ENCODE measurements at places on chromosomes 12 and 14.

- DNase-seq, result no peak
These were observed 10.2 kb upstream of the ACSM4 start for GRCh38 chr12:7293670-7294069.

DNA sequence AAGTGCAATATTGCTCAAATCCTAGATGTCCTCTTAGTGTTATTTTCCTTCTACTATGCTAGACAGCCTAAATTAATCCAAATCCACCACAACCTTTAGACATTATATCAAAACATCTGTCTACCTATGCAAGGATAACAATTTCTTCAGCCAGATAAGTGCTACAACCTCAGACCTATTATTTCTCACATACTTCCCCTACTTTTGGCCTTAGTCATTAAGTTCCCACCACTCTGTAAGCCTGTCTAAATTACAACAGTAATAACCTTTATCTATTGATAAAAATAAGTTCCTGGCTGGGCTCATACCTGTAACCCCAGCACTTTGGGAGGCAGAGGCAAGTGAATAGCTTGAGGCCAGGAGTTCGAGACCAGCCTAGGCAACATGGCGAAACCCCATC, 74.0 kb downstream of the KIF21A start:
- no peak for DNase-seq

DNA sequence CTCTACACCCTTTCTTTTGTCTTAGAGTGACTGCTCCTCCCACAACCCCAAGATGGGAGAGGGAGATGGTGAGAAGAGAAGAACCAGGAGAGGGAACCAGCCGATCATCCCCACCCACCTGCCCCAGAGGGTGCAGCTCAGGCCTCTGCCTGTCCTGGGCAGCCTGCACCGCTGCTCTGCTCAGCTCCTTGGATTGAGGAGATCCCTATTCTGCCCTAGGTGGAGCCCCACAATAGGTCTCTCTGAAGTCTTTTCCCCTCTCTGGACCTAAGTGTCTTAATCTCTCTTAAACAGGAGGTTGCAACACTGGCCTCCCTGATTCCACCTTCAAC, 2.2 kb downstream of the ANKRD33 start:
- no peak for DNase-seq

- no peak for DNase-seq
These were observed 20.4 kb upstream of the TTC7B start for GRCh38 chr14:90836692-90837063.

GRCh38 chr14:103762036-103762435, 46.4 kb downstream of the ZFYVE21 start:
- no peak for DNase-seq

DNA sequence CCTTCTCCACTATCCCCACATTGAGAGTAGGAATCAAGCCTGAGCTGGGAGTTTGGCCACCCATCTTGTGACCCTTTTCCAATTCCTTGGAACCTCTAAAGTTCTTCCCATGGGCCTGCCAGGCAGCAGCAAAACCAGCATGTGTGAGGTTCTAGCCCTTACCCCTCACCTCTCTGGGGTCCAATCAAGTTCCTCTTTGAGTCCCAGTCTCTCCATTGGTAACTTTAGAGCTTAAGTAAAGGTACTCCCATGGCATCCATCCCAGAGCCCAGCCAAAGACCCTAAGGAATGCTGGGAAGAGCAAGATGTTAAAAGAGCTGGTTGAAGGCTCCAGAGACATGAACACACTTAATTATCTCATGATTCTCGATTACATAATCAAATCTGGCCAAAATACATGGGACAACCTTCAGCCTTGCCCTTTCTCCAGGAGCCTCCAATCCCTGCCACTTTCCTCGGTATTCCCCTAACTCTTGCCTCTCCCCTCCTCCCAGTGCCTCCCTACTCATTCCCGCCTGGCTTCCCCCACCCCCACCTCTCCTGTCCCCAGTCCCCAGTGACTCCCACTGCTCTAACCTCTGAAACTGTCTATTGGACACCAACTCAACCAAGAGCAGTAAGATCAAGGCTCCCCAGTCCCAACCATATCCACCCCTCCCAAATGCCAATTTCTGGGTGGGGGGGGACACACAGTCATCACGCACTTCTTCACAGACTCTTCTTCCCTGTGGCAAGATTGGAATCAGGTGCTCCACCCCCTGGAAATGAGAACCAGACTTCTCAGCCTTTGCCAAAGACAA, 4.8 kb upstream of the TNS2 start:
- no peak for DNase-seq

DNA sequence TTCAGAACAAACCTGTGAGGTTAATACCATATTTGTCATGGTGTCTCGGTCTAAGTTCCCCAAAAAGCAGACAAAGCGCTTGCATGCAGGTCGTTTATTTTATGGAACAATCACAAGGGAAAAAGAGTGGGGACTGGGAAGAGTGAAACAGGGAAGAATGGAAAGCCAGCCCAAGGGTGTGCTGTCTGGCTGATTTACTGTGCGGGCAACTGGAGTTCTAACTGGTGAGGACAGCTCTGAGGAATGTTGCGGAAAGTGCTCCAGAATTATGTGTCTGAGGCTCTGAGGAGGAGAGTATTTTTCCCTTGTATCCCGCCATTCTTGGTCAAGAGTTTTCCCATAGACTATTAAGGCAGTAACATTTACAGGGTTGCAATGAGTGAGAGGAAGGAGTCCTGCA, 465.4 kb downstream of the RMST start:
- DNase-seq, result no peak

DNA sequence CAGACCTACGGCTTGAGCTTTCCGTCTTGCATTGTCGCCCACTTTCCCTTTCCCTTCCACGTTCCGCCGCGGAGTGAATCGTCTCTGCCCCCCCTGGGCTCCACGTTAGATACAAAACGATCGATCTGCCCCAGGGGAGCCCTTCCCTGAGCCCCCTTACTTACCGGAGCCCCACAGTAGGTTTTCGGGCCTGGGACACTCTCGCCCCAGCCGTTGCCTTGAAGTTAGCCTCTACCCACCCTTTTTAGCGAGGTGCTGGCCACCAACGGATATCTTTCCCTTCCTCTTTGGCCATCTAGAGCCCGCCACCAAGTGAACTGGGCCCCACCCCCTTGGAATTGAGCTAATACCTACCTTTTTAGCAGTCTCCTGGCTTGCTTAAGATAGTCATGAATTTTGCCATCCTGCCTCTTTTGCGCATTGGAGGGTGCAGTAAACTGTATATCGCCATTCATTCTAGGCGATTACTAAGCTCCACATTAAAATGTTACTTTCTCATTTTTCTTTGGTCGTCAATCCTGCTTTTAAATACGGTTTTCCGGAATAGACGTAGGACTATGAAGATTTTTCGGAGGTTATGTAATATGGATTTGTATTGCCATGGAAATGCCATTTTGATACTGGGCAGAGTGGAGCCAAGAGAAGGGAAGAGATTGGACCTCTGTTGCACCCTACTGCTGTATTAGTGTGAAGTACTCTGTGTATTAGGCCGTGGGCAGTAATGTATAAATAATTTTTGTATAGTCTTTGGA, 764 bp downstream of the RBM25 start:
- peak; percentile 13 for DNase-seq

GRCh38 chr12:46219132-46219876, 49.5 kb downstream of the SLC38A1 start:
- no peak for DNase-seq

DNA sequence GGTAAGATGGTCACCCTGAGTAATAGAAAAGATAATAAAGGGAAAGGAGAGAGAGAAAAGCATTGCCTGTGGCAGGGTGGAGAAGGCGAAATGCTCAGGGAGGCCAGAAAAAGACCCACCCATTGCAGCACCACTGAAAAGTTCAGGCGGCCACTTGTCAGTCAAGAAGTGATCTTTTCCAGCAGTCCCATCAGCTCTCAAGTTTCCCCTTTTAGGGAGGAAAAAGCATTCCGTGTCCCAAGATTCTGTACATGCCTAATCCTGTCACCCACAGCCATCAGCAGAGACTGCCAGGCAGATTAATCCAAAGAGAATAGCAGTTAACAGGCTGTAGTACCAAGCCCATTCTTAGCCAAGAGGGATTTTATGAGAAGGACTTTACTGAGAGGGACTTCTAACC, 11.9 kb downstream of the SLC38A1 start:
- DNase-seq, result no peak

GRCh38 chr14:85172290-85172689, 357.7 kb upstream of the FLRT2 start:
- DNase-seq, result no peak

DNA sequence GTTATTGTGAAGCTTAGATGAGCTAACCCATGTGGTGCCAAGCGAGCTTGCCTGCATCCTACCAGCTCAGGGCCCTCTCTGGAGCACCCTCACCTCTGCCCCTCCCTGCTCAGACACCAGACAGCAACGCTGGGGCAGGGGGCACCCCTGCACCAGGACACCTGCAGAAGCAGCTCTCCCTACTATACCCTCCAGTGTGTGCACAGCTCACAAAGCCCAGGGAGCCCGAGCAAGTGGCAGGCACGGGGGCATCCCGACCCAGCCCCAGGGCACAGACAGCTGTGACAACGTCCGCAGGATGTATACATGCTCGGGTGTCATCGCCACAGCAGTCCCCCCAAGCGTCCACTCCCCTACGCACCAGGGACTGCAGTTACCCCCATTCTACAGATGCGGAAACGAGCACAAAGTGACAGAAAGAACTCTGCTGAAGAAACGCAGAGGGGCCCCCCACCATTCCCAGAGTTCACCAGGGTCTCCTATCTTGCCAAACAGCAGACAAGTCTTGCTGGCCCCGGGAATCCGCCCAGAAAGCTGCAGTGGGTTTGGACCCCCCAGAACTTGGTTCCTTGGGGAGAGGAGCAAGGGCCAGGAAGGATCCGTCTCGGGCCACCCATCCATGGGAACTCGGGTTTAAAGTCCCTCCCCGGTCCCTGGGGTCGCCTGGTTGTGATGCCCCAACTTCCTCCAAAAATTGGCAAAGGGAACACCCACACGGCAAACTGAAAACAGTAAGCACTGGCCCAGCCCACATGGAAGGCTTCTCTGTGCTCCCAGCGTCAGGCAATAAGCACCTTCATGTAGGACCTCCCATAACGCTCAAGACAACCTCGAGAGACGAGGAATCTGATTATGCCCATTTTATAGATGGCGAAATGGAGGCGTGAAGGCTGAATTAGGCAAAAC, 12.0 kb downstream of the NCOR2 start:
- DNase-seq, result no peak

GRCh38 chr12:28222081-28222700, 31.9 kb downstream of the CCDC91 start:
- DNase-seq, result no peak

GRCh38 chr14:52355016-52355431, 40.9 kb downstream of the PTGER2 start:
- no peak for DNase-seq

- no peak for DNase-seq
These were observed 340.9 kb downstream of the PCNX1 start for GRCh38 chr14:71248194-71248593.

- no peak for DNase-seq
These were observed 93.9 kb downstream of the PLBD1 start for GRCh38 chr12:14473707-14474287.

- no peak for DNase-seq
These were observed 23.0 kb upstream of the ITGA5 start for GRCh38 chr12:54442099-54442498.
